Ureter (tissue), 1 donor: ENCODE measurements at places on chromosomes 11 and 22.

GRCh38 chr11:27698872-27699241 is 1.4 kb downstream of the BDNF start:
- peak; percentile 85 for DNase-seq

GRCh38 chr11:31417816-31418215 is 48.2 kb downstream of the DNAJC24 start:
- no peak for DNase-seq

- DNase-seq, result no peak
These were observed 14.1 kb downstream of the IL10RA start for GRCh38 chr11:118000067-118000849.

GRCh38 chr11:32400196-32400595 is 35.1 kb downstream of the WT1 start:
- no peak for DNase-seq

DNA sequence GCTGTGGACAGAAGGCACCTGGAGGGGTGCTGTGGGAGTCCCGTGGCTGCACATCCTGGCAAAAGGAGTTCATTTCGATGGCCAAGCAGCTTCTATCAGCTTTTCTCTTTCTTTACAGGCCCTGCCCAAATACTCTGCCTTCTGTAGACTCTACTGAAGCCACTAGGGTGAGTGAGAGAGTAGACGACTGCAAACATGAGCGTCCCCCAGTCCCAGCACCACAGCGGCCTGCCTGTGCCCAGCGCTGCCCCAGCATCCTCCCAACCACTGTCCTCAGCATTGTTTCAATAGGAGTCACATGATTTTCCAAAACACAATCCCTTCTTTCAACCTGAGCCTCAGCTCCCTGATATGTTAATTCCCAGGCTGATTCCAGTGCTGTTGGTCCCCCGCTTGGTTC is 110.0 kb downstream of the KIRREL3 start:
- DNase-seq, result no peak

DNA sequence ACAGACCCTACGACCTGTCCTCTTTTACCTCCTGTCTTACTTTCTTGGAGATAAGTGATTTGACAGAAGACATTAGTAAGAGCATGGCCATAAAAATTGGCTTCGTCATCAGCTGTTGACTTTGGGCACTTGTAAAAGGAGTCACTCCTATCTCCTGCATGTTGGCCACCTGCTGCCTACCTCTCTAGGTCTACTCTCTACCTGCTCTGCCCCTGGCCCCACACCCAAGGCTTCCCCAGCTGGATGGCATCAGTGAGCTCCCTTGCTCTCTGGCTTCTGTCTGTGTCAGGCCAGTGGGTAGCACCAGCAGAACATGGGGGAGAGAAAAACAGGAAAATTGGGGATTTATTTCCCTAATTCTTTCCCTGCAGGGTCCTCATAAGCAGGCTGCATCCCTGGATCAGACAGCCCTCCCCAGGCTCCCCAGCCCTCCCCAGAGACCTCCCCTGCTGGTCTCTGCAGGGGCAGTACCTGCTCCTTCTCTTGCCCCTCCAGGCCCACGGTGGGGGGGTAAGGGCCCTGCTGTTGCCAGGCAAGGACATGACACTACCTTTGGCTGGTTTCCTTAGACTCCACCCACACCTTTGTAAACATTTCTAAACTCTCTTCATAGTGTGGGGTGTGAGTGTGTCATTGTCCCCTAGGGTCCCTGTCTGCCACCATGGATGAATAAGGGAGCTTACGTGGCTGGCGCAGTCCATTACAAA is 157.0 kb upstream of the NECTIN1 start:
- DNase-seq, result no peak

DNA sequence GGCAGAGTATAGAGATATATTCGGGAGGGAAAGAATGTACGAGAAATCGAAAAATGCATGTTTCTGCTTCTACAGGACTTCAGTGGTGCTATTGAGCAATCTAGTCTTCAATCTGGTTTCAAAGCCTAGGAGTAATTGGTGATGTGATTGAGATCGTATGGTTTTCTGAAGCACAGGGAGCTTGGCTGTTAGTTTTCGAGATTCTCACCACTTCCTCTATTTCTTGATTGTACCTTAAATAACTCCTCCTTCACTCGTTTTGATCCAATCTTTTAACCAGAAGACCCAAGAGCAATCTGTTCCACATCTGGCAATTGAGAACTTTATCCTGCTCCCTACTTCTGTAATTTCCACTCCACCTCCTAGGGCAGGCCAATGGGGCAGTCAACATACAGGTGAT is 518 bp downstream of the CCDC179 start:
- no peak for DNase-seq

- no peak for DNase-seq
These were observed 257.7 kb downstream of the TBC1D22A start for GRCh38 chr22:47020166-47020565.

GRCh38 chr11:90661233-90661632 is 438.4 kb upstream of the CHORDC1 start:
- DNase-seq, result no peak

- no peak for DNase-seq
These were observed 2093.5 kb downstream of the LRRC4C start for GRCh38 chr11:39365809-39366436.

- no peak for DNase-seq
These were observed 16.0 kb upstream of the ADORA2A start for GRCh38 chr22:24411256-24412004.

DNA sequence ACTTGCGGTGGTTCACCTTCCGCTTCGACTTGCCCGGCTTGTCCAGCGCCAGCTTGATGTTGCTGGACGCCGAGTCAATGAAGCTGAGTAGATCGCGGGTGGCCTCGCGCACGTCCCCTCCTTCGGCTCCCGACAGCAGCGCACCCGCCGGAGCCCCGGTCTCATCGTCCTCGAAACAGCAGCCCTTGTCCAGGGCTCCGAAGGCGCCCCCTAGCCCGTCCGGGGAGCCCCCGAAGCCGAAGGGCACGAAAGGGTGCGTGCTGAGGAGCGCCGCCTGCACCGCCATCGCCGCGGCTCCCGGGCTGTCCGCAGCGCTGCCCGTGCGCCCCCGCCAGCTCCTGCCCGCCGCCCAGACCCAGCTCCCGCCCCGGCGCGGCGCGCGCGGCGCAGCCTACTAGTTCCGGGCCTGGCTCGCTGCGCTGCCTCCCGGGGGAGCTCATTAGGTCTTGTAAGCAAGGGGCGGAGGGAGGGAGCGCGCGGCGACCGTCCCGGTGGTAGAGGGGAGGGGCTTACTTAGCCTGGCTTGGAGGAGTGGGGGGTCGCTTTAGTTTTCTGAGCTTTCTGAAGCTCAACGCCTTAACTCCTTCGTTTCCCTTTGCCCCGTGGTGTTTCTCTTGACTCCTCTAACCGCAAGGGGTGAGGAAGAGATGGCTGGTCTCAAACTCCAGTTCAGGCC is at the start of gene FAM181B:
FAM181B (minus strand) TSS at position 421 of the 676 bp plus-strand sequence; CDS start at position 286, 135 bp downstream.
- peak; percentile 75 for DNase-seq

DNA sequence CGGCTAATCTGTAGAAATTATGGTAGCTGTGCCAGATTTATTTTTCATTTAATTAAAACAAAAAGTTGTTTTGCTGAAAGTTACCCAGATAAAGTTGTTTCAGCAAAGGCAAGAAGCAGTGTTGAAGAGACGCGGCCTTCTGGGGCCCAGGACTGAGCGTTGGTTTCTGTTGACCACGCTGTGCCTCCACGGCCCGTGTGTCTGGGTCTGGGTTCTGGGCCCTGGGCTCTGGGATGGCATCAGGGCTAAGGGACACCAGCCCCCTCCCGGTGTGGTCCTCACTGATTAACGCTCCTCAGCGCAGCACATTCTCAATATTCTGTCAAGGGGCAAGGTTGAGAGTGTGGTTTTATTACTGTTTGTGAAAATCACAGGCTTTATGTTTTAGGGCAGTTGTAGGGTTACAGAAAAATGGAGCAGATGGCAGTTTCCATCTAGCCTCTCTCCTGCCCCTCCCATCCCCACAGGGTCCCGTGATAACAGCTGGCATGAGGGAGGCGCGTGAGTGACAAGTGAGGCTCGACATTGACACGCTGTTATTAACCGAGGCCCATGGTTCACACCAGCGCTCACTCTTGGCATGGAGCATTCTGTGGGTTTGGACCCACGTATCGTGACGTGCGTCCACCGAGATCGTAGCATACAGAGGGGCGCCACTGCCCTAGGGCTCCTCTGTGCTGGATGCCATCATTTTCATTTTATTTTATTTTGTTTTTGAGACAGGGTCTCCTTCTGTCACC is 1231.4 kb downstream of the BRD1 start:
- DNase-seq, result no peak

DNA sequence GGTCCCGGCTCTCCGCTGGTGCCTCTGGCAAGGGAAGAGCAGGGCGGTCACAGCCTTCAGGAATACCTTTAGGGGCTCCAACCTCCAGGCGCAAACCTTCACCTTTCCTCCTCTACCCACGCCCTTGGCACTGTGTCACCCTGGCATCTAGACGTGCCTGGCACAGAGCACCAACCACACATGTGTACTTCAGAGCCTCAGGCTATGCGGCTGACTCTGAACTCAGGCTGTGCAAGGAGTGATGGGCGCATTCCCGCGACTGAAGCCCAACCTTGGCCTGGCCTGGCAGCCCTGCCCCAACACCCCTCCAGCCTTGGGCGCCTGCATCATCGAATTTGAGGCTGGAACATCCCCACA is 11.4 kb downstream of the SCARF2 start:
- DNase-seq, result no peak

DNA sequence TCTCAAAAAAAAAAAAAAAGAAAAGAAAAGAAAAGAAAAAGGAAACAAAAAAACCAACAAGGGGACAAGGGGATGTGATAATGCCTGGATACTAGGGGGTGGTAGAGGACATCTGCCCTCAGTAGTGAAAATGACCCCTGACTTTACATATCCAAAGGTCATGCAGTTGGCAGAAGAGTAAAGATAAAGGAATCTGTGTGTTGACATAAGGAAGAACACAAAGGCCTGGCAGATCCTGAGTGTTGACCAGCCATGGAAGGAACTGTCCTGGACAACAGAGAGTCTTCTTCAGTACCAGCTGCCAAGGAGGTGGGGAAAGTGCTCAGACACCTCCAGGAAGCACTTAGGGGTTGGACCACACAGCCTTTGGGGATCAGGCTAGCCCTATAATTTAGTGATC is 12.6 kb downstream of the SLC43A1 start:
- DNase-seq, result no peak

GRCh38 chr22:36415415-36416168 is 27.8 kb upstream of the MYH9 start:
- DNase-seq, result no peak

GRCh38 chr11:81444297-81444696 is 1289.4 kb downstream of the FAM181B start:
- no peak for DNase-seq

- no peak for DNase-seq
These were observed 1.1 kb upstream of the C11orf65 start for GRCh38 chr11:108468478-108468864.

- no peak for DNase-seq
These were observed 693 bp downstream of the CSTF3 start for GRCh38 chr11:33160587-33160986.

DNA sequence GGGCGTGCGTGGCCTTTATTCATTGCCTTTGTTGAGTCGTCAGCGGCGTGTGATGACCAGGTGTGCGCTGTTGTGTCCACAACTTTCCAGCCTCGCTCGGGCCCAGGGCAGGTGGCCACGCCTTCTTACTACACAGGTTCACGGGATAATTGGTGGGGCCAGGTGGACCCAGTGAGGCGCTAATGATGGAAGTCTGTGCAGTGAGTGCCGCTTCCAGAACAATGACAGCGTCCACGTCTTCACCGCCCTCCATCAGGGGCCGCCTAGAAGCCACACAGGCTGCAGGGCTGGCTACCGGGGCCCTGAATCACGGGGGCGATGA is 1197.3 kb downstream of the BRD1 start:
- DNase-seq, result no peak

DNA sequence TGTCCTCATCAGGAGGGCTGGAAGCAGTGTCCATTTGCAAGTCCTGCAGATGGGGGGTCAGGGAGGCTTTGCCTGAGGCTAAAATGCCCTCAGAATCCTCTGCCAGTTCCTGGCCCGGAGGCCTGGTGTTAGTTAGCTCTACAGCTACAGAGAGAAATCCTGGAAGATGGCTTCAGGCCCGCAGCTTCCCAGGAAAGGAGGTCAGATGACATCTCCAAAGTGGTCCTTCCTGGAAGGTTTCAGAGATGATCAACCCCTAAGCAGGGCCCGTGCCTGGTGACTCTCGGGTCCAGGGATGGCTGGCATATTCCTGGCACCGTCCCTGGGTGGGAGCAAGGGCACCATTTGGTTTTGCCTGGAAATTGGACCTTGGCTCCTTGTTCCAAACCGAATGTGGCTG is 959.1 kb downstream of the BRD1 start:
- DNase-seq, result no peak

DNA sequence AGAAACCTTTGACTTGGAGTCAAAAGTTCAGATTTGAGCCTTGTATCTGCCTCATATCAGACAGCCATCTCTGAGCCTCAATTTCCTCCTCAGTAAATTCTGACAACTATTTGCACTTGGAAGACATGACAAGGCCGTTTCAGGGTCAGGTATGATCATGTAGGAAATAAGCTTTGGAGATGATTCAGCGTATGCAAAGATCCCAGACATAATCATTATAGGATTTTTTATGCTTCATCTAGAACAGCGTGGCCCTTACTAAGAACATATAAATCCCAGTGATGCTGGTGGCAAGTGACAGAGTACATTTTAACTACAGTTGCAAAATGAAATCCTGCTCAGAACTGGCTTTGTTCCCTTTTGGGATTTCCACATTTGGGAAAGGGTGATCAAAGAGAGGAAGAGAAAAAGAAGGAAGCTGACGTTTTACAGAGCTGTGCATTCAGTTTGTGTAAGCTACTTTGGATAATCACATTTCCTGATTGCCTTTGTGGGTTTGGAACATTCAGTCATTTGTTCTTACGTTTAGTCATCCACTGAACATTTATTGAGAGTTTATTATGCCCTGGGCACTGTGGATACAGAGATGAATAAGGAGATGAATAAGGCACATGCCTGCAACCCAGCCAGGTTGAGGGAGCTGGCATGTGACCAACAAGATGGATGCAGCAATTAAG is 81.9 kb upstream of the HEPHL1 start:
- DNase-seq, result no peak

DNA sequence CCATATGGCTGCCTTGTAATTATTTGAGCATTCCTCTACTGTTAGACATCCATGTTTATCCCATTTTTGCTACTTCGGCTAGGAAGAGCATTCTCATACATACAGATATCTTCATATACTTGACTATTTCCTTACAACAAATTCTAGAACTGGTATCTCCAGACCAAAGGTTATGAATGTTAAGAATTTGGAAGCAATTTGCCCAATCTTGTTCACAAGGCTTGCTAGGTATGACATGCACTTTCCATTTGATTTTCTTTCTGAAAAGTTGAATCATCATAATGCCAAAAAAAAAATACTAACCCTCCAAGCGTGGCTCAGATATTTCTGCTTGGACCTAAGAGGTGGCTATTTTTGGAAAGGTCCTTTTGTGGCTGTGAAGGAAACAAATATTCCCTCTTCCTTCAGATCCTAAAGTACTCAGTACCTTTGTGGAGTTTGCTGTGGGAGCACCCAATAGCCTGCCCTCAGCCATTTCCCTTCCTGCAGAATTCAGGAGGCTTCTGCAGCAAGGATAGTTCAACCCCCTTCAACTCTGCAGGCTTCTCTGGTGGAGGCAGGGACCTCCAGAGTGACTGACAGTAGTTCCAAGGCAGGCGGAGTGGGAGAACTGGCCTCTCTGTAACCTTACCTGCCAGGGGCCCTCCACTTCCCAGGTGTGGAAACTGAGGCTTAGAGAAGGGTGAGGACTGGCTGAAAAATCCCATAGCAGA is 22.0 kb upstream of the CPT1A start:
- no peak for DNase-seq
